Left lobe of liver (tissue), 2 donors: ENCODE measurements at places on chromosomes 7 and 10. TPM values are rescaled to one million over a fixed set of nuclear protein-coding genes. Genes with fewer than 3 reads are reported as not detected.
A peak's percentile ranks its signal among the peaks of the same experiment; 100 is the strongest.

DNA sequence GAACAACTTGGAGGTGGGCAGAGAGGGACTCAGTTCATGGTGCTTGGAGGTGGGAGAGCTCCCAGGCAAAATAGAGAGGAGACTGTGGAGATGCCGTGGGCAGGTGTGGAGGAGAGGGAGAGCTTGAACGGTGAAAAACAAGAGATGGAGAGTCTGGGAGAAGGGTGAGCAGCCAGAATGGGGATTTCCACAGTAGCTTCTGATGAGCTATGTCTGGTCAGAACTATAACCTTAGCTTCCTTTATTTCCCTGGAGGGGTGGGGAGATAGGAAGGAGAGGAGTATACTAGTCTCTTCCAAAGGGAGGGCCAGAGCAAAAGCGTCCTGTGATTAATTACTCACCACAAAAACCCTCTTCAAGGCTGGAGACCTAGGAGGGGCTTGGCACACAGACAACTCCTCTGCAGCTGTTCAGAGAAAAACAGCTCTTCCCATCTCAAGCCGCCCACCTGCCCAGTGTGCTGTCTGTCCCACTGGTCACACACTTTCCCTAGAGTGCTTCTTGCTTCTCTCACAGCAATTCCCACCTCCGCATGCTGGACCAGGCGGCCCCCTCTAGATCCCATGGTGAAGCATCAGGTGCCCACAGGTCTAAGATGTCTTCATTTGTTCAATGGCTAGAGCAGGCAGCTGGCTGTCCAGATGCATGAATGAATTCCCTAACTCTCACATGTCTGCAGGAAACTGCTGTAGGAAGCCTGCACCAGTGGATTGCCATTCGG is 41.9 kb downstream of the TAS2R41 start:
- no peak for DNase-seq

- DNase-seq, result no peak
These were observed 22.8 kb upstream of the TARP start for GRCh38 chr7:38296059-38296857.

- no peak for DNase-seq
These were observed 243.6 kb downstream of the SKIDA1 start for GRCh38 chr10:21281765-21282484.

- no peak for DNase-seq
These were observed 1.4 kb downstream of the ST8SIA6 start for GRCh38 chr10:17453035-17453372.

- DNase-seq, result peak; percentile 88
These were observed 27.7 kb downstream of the PHYH start for GRCh38 chr10:13272164-13272571.

- no peak for DNase-seq
These were observed 268.9 kb downstream of the ADK start for GRCh38 chr10:74419958-74420375.

GRCh38 chr7:92158660-92159575 is 20.0 kb downstream of the LRRD1 start:
- no peak for DNase-seq

DNA sequence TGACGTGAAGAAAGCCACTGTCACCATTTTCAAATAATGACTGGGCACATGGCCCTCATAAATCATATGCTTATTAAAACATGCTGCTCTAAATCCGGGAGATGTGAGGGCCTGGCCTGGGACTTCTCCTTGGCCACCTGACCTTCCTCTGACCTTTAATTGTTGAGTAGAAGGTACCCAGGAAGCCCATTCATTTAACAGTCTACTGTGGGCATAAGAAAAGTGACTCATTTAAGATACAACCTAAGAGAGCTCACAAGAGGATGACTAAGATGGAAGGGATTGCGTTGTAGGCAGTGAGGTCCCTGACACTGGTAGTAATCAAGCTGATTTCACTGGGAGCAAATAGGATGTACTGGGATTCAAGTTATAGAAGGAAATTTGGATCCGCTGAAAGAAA is 203.4 kb upstream of the GPR26 start:
- DNase-seq, result no peak

DNA sequence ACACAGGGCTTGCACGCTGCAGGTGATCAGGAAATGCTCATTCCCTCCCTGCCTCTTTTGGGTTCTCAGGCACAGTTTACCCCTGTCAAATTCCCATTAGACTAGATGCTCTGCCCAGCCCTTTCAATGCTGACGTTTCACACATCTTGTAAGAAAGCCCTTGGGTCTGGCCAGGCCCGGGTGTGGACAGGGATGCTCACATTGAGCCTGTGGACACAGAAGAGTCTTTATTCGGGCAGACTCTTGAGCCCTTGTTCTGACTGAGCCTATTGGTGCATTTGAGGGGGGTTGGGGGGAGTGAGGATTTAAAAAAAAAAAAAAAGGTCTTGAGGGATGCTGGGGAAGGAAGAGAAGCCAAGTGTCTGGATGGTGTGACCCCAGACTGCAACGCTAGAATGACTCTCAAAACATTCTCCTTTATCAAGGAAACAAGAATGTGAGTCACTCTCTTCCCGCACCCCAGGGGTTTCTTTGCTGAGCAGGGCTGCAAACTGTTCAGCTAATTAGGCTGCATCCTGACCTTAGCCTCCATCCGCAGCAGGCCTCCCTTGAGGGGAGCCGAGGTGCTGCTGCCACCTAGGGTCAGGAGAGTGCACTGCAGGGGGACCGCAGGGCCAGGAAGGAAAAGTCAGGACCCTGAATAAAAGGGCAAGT is 53.6 kb upstream of the TMEM72 start:
- no peak for DNase-seq

DNA sequence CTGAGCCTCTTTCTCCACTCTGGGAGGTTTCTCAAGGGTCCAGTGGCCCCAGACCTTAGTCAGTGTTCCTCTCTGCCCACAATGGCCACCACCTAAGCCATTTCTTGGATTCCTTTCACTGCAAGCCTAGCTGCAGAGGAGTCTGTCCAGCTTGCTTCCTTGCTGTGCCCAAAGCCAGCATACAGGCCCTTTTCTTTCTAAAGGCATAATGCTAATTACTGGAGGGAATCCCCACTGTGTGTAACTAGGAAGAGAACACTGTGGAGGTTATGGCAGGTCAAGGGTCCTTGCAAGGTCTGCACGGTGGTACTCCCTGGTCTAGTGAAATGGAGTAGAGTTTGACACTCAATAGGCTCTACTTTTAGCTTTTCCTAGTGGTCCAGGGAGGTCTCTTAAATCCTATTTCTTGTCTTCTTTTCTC is 70.4 kb upstream of the CC2D2B start:
- DNase-seq, result no peak

- peak; percentile 72 for DNase-seq
These were observed 302.5 kb upstream of the GALNT17 start for GRCh38 chr7:70829221-70830059.

DNA sequence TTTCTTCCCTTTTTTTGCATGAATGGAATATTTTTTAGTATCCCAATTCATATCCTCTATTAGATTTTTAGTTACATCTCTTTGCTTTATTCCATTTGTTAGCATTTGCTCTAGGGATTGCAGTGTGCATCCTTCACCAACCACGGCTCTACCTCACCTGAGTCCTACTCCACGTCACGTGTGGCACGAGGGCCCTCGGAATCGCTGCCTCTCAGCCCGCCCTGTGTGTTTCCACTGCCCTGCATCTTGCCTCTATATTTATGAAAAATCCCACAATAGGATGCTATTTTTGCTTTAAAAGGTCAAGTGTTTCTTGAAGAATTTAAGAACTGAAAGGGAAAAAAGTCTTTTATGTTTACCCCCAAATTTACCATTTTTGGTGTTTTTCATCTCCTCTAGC is 41.0 kb downstream of the CFAP46 start:
- DNase-seq, result no peak

- no peak for DNase-seq
These were observed 107.4 kb downstream of the SLIT1 start for GRCh38 chr10:97078261-97078937.

GRCh38 chr10:122197611-122198222 is 73.4 kb upstream of the BTBD16 start:
- DNase-seq, result peak; percentile 68

DNA sequence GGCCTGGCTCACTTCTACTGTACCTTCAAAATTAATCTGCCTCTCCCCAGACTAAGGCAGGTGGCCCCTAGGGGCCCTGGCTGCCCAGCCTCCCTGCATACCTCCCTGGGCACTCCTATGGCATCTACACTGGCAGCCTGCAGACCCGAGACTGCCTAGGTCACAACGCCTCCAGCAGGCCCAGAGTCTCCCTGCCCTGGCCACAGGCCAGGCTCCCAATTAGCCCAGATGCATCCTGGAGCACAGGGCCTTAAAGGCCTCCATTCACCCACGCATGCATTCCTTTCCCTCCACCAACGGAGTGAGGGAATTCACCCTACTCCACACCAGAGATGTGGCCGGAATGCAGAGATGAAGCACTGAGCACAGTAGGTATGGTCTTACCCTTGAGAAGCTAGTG is 1.9 kb downstream of the CHAT start:
- DNase-seq, result no peak

- DNase-seq, result no peak
These were observed 15.4 kb upstream of the EIF5AL1 start for GRCh38 chr10:79496896-79497295.

Gene FAM131B
- total RNA-seq, result 0.38 TPM

DNA sequence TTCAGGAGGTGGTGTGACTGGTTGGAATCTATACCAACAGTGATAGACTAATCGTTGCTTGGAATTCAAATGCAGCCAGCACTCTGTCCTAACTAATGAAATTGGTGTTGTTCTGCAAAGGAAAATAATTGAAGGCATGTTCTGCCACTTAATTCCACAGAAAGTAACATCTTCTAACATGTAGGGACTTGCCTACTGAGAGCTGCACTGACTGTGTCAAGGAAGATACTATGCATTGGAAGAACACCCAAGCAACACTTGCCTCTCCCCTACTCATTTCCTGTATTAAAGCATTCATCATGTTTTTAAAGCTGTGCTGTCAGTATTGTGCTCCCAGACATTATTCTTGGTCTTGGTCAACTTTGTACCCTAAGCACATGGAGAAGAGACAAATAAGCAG is 2.7 kb upstream of the CYP3A7 start:
- no peak for DNase-seq

DNA sequence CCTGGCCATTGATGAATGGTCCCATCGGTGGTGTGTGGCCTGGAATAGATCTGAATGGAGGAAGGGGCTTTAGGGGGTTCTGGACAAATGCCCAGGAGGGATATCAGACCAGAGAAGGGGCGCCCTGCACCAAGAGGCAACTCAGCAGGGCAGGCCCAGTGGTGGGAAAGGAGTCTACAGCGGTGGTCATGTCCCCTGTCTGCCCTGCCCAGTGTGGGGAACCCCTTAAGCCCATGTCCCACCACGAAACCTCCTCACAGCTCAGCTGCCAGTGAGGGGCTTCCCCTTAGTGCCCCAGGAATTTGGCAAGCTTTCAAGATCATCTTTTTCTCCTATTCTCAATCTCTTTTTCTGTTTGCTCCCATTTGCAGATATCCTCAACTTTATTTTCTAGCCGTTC is 14.1 kb upstream of the CCSER2 start:
- no peak for DNase-seq

Gene OR2A1
- total RNA-seq, result not detected

DNA sequence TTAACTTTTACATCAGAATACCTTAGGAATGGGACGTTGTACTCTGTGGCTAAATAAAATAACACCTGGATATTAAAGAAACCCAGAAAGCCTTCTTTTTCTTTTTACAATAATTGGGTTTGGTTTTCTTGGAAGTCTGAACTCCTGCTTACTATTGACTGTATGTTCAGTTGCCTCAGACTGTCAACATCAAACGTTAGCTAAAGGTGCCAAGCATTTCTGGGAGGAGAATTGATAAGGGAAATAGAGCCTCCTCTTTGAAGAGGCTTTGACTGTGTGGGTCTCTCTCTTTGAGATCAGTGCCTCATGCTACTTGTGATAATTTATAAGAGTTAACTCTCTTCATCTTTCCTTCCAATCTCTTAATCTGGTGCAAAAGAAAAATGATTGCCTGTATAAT is 224.7 kb upstream of the BMPER start:
- no peak for DNase-seq

Gene FRAT1
- 10.0 TPM for total RNA-seq

Gene C1QL3
- total RNA-seq, result not detected

DNA sequence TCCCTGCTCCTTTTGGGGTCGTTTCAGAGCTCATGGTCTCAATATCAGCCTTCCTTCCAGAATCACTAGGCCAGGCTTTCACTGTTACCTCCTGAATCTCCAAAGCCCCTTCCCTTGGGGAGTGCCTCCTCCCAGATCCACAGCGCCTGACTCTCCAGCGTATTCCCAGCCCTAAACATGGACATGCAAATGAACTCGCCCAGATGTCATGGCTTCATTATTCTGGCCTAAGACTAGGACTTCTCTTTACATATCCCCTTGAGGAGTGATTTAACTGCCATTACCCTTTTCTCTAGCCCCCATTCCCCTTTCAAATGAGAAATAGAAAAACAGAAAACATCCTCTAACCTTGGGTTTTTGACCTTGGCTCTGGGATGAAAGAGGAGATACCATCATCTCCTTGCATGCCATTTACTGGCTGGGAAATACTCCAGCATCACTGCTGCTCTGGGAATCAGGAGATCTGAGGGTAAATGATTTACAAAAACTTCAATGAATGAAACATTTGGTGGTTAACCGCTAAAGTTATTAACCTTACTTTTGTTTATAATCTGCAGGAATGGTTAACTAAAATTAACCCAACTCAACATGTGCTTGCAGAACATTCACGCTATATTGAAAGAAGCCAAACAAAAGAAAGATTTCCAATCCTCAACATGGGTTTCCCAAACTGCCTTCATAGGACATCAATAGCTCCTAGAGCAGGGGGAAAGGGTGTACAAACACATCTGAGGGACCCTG is 37.0 kb downstream of the FAM171A1 start:
- DNase-seq, result peak; percentile 53

Gene REPIN1
- total RNA-seq, result 93.5 TPM

Gene ACBD7
- total RNA-seq, result not detected

Gene ARID5B
- total RNA-seq, result 3.8 TPM

DNA sequence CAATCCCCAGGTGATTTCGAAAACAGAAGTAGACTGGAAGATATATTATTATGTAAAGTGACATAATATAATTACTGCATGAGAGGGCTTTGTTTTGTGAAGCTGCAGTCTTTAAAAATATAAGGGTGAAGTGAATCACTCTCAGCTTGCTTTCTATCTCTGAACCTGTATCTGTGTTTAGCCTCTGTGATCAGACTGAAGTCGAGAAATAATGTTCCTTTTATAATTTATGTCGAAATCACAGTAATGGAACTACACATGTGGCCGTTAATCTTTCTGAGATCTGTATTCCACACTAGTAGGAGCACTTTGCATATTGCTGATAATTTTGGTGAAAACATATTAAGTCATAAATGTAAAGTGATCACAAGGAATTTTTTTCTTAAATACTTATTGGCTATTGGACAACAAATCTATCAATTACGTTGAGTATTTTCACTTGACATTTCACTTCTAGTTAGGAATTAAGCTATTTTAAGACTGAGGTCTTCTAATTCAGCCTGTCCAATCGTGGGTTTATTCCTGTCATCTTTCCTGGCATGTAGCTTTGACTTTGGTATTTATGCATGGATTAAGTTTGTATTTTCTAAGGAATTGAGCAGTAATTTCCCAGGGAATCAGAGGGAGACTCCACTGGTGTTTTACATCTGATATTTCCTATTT is 268.2 kb upstream of the POT1 start:
- no peak for DNase-seq
